ENCODE measurements at places on chromosomes 13 and 19.
A peak's percentile ranks its signal among the peaks of the same experiment; 100 is the strongest.

GRCh38 chr13:64438084-64438483 lies 2792.1 kb downstream of the PCDH9 start:
- DNase-seq = no peak

DNA sequence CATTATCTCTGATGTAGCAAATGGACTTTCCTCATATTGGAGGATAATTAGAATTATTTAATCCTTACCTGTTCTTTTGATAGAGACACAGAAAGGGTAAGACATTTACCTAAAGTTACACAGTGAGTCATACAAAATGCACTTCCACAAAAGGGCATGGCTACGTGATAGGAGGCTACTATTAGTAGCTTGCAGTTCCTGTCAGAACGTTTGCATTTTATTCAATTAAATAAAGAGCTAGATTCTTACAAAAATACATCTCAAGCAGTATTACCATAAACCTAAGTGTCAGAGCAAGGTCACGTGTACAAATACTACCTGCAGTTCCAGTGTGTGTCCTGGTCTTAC lies 120.6 kb downstream of the ESD start:
- DNase-seq = no peak

- no peak for DNase-seq
Observed at GRCh38 chr19:41904118-41904870, 21.3 kb downstream of the ARHGEF1 start.

DNA sequence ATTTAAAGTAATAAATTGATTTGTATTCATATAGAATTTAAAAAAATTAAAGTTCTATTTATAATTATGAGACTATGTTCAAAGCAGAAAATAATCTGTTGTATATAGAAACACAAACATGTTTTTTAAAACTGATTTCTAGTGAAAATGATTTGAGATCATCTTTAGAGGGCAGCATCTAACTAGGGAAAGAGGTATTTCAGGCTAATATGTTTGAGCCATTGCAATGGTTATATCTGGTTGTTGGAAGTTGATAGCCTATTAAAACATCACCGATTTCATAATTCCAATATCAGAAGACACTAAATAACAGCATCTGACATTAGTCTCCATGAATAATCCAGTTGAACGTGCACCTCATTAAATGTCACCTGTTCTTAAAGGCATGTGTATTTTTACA lies 79.8 kb upstream of the SLITRK6 start:
- DNase-seq = no peak

- no peak for DNase-seq
Observed at GRCh38 chr19:9658769-9659168, 16.1 kb downstream of the ZNF562 start.

GRCh38 chr19:10402441-10403038 lies 802 bp downstream of the CDC37 start:
- DNase-seq = no peak

GRCh38 chr13:30845297-30846214 lies 60.5 kb upstream of the MEDAG start:
- DNase-seq = no peak

- no peak for DNase-seq
Observed at GRCh38 chr13:31199527-31199848, 287 bp upstream of the B3GLCT start.

DNA sequence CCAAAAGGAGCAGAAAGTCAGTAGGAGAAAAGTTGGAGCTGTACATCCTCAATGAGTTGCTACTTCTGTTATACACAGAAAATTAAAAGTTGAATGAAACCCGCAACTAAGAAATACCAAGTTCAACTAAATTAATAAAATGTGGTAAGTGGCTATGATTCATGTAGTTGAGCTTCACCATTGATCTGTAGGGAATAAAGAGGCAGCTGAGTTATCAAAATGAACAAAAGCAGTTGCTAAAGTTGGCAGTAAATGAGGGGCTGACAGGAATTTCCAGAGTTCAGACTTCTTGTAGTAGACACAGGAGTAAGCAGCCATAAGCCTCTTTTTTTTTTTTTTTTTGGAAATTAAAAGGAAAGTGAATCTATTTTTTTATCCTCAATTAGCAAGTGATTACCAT lies 234.6 kb downstream of the POSTN start:
- no peak for DNase-seq

GRCh38 chr13:50668691-50669271 lies 174.7 kb downstream of the DLEU7 start:
- no peak for DNase-seq

DNA sequence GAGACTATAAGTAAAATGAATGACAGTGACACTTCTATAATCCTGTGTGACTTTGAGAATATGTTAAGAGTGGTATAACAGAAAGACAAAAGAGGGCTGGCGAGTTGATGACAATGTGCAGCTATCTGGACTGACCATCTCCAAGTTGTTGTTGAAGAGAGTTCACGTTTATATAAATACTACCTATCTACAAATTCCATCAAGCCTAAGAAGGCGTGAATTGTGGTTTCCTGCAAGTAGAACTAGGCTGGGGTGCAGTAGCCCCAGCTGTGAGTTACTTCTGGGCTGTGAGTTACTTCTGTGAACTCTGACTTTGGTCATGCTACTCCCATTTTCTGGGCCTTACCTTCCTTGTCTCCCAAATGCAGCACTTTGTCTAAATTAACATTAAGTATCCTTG lies 561.0 kb downstream of the TBC1D4 start:
- DNase-seq = no peak

DNA sequence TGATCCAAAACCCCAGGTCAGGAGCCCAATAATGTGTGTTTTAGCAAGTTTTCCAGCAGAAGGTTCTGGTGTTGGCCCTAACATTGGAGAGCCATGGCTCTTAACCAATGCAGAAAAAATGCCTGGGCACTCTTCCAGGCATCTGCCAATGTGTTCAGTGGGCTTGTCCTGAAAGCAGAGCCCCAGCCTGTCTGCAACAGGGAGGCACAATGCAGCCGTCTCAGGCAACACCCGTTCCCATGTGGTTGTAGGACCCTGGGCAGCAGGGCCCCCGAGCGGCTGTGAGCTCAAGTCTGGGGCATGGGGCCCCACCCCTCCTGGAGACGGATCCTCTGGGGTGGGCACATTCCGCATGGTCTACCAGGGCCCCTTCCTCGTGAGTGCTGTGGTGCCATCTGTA lies 58.1 kb upstream of the SIAH3 start:
- DNase-seq = no peak

DNA sequence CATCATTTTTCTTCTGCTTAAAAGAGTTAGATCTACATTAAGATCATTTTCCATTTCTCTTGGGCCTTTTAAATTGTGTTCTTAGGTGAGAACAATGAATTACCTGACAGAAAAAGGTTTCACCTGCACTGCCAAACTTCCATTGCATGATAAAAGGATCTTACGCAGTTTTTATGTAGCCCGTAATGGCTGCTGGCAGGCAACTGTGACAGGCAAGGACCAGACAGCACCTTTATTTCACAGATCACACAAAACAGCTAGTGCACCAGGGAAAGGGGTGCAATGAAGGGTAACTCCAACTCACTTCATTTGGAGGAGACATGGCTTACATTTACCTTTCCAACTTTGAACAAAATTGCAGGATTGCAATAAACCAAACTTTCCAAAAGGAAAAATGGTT lies 159.8 kb downstream of the SLITRK1 start:
- no peak for DNase-seq

DNA sequence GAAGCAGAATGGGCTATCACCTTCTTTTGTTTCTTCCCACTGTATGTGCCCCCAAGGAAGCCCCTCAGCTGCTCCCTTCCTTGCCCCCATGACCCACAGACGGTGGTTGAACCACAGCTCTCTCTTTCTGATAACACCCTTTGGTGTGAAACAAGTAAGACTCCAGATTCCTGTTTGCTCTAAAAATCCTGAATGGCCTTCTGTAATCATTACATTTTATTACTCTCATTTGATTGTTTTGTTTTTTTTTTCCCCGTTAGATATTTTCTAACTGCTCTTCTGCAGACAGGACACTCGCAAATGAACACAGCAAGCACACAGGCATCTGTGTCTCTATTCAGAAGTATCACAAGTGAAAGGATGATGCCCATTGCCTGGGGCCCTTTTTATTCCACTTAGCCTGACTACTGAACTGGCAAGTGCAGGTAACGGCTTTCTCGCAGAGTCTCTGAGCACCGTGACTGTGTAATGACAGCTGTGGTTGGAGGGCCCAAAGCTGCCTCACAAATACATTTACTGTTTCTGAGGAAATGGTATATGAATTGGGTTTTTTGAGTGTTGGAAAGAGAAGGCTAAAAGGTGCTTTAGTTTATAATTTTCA lies 59.3 kb downstream of the OXGR1 start:
- DNase-seq = no peak

- DNase-seq = no peak
Observed at GRCh38 chr13:92967923-92968322, 258.7 kb upstream of the GPC6 start.

- DNase-seq = no peak
Observed at GRCh38 chr13:106603546-106603945, 35.6 kb upstream of the ARGLU1 start.

GRCh38 chr13:64327505-64328194 lies 2902.5 kb downstream of the PCDH9 start:
- DNase-seq = no peak

DNA sequence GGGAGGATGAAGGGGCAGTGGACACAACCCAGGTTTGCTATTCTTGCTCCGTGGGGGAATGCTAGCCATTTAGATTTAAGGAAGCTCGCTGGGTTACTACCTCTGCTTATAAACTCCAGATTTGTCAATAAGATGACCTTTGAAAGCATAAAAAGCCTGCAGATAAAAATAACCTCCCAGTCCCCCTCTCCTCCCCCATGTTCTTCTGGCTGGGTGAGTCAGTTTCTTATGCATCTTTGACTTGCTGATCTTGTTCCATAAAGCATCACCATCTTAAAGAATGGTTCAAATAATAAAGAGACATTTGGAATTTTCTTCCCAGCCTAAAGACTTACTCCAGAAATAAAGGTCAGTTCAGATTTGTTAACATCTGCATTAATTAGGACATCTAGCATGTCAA lies 118.3 kb upstream of the RNF113B start:
- DNase-seq = no peak

GRCh38 chr13:49838989-49839388 lies 46.5 kb upstream of the KPNA3 start:
- no peak for DNase-seq

DNA sequence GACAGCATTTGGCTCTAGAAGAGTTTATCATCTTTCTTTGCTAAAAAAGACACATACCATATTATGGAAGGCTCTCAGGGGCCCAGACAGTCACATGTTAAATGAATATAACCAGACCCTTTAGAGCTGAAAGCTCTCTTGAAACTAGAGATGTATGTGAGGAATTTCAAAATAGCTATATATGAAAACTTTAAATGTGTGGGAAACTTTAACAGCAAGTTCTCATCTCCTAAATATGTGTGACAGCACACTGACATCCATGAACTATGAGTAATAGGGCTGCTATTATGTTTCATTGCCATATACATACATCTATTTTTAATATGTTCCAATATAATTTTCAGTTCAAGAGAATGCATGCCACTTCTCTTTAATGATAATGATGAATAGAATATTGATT lies 509.5 kb downstream of the GPC6 start:
- no peak for DNase-seq

DNA sequence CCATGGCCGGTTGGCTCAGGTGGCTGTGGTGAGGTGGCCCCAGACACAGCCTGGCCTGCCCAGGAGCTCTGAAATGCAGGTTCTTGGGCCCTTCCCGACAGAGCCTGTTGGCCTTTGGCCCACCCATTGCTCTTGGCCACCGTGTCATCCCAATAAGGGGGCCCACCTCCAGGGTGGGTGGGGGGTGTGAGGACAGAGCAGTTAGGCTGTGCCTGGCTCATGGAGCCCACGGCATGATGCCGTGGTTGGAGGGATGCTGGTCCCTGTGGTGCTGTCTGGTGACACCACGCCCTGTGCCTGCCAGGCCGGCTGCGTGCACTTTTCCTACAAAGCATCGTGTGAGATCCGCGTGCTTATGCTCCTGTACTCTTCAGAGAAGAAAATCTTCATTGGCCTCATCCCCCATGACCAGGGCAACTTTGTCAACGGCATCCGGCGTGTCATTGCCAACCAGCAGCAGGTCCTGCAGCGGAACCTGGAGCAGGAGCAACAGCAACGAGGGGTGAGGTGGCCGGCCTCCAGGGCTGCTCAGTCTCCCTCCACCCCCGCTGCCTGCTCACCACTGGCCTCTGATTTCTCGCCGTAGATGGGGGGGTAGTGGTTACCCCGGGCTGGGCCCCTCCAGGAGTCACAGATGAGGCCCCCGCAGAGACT lies 7.6 kb downstream of the PNKP start:
- no peak for DNase-seq

GRCh38 chr13:76816394-76816793 lies 69.8 kb downstream of the KCTD12 start:
- no peak for DNase-seq

GRCh38 chr19:41324231-41324702 lies 14.3 kb downstream of the CCDC97 start:
- no peak for DNase-seq

GRCh38 chr19:39098365-39099269 lies 14.4 kb downstream of the ACP7 start:
- DNase-seq = no peak

- no peak for DNase-seq
Observed at GRCh38 chr13:50588491-50589130, 254.9 kb downstream of the DLEU7 start.

GRCh38 chr13:102440259-102440936 lies 38.5 kb upstream of the FGF14 start:
- DNase-seq = no peak

DNA sequence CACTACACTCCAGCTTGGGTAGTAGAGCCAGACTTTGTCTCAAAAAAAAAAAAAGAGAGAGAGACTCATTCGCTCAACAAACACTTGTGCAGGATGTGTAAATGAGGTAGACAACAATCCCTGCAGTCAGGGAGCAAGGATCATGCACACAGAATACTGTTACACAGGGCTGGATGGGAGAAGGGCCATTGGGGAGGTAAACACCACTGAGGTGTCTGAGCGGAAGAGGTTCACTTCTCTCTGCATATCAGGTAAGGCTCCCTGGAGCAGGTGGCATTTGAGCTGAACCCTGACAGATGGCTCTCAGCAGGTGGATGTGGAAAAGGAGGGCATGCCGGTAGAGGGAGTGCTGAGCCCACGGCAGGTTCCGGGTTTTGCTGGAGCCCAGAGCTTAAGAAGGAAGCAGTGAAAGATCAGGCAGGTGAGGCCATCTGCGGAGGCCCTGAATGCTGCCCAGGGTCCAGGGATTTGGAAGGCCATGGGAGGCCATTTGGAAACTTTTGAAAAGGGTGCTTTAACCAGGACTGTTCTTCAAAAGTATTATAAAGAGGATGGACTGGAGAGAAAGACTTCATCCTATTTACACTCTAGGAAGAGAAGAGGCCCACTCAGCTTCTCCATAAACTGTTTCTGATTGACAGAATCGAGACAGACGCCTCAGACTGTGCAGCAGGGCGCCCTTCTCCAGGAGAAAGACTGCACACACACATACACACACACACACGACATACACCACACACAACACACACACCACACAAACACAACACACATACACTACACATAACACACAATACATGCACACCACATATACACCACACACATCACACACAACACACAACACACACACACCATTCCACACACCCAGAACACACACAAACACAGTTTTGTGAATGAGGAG lies 199.4 kb downstream of the USP12 start:
- DNase-seq = peak; percentile 21

GRCh38 chr13:113897161-113897560 lies 33.3 kb upstream of the GAS6 start:
- DNase-seq = no peak

- no peak for DNase-seq
Observed at GRCh38 chr13:31891472-31891871, 140.1 kb upstream of the FRY start.

- peak; percentile 14 for DNase-seq
Observed at GRCh38 chr19:52786078-52786463, 520 bp downstream of the ZNF600 start.

GRCh38 chr13:45104261-45104660 lies 16.0 kb upstream of the GTF2F2 start:
- no peak for DNase-seq
